CD8-positive, alpha-beta memory T cell (primary cell): ENCODE measurements at places on chromosomes 1 and 21. TPM values are rescaled to one million over a fixed set of nuclear protein-coding genes. Genes with fewer than 3 reads are reported as not detected.

DNA sequence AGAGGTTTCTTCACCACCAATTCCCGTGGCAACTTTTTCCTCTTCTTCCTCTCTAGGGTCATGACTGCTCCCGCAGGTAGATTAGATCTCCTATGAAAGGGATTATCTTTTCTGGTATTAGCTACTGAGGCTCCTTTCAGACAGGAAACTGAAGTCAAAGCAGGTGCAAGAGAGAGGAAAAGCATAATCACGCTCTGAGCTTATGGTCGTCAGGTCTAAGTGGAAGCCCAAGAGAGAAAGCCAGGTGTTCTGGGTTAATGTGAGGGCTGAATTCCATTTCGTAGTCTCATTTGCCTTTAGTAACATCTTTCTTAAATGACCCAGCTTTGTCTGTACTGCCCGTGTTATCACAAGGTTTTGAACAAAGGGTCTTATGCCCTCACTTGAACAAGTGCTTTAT lies 8.3 kb upstream of the MAP3K21 start:
- no peak for DNase-seq

DNA sequence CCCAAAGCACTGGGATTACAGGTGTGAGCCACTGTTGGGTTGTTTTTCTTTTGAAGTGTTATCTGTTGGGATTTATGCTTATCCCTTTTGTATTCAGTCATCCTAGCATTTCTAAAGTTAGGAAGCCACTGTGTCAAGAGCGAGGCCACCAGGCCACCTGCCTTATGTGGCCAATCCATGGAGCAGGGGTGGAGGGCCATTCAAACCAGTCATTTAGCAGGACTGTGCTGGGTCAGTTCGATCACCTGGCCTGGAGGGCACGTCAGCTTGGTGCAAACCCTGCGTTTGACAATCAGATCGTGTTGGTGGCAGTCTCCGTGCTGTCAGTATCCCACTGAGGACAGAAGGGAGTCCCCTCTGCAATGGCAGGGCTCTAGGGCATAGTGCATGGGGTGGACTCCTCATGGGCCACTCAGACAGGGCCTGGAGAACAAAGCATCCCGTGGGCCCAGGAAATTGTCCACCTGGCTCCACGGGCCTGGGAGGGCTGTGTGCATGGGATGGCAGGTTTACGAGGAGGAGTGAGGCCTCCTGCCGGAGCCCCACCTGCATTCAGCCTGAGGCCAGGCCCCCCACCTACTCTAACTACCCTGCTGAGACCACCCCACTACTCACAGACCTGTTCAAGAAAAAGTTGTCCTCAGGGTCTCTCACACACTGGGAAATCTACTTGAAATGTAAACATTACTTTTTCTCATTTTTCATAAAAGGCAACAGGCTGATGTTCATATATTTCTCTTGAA lies 242.3 kb downstream of the SDCCAG8 start:
- DNase-seq, result no peak

GRCh38 chr1:204513117-204513716 lies 3.0 kb upstream of the MDM4 start:
- peak; percentile 76 for DNase-seq

DNA sequence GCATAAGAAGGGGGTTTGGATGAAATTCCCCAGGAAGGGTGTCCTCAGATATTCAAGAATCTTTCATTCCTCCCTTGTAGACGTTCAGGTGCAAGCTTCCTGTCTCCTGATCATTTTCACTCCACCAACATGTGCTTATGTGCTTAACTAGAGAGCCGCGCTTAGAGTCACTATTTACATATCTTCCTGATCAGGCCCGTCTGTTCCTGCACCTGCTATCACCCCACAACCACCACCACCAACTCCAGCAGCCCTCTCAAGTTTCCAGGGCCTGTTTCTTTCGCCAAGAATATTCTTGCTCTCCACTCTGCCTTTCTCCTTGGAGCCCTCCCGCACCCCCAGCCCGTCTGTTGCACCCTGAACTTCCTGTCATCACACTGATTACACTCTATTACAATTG lies 113.4 kb downstream of the SPSB1 start:
- no peak for DNase-seq

- no peak for DNase-seq
Observed at GRCh38 chr1:164261691-164262240, 297.2 kb upstream of the PBX1 start.

GRCh38 chr1:17120962-17121837 lies 1.9 kb upstream of the PADI2 start:
- DNase-seq, result no peak

DNA sequence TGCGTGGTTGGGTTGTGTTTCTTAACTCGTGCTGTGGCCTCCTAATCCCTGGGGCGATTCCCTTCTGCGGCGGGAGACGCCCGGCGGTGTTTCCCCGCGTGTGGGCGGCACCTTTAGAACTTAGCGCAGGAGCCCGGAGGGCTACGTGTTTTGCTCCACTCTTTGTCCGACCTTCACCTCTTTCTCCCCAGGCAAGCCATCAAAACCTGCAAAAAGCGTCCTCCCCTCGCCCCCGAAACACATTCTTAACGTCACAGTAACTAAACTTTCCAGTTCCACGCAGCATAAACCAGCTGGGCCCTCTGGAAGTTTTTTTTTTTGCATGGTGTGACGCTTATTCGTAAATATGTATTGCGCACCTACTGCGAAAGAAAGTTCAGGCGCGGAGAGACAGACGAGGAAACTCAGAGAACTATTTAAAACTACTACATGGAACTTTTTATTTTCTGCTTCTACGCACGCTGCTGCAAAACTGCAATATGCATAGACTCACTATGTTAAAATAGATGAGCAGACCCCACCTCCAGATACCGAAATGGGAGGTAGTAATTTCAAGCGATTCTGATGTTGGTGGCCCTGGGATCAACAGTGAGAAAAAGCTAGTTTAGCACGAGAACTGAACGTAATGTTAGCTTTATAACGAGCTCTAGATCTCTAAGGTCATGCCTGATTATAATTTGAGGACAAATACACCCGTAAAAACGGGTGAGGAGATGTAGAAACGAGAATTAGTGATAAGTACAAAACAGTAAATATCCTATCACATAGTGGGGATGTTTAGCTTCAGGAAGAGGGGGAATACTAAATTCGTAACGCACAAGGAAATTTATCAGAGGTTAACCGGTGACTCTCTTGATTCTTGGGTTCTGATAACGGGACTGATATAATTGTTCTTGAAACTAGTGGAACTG lies 920 bp downstream of the MTR start:
- peak; percentile 50 for DNase-seq

DNA sequence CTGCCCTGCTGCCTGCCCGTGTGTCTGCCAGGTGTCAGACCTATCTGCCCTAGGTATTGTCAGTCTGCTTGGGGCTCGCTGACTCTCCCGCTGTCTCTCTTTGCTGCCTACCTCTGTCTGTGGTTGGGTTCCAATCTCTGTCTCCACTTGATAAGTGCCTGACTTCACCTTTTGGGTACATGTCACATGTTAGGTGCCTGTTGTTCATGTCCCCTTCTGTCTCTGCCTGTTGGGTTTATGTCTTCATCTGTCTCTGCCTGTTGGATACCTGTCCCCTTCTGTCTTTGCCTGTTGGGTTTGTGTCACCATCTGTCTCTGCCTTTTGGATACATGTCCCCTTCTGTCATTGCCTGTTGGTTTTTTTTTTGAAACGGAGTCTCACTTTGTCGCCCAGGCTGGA lies 14.6 kb downstream of the RPS6KA1 start:
- DNase-seq, result no peak

- DNase-seq, result no peak
Observed at GRCh38 chr1:233617025-233617424, 3.1 kb downstream of the KCNK1 start.

DNA sequence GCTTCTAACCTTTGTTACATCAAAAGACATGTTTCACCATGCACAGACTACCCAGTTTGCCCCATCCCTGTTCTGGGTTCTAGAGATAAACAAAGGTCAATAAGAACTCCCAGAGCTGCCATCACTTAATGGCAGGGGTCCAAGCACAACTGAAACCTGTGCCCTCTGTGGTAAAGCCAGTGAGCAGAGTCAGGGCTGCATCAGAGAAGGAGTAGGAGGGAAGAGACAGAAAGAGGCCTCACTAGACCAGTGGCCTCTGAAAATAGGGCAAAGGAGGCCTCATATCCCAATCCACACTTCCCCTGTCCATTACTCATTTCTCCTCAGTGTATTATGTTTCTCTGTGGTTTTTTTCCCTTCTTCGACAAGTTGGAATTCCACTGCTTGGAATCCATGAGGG lies 10.2 kb downstream of the ATP1A2 start:
- DNase-seq, result no peak

DNA sequence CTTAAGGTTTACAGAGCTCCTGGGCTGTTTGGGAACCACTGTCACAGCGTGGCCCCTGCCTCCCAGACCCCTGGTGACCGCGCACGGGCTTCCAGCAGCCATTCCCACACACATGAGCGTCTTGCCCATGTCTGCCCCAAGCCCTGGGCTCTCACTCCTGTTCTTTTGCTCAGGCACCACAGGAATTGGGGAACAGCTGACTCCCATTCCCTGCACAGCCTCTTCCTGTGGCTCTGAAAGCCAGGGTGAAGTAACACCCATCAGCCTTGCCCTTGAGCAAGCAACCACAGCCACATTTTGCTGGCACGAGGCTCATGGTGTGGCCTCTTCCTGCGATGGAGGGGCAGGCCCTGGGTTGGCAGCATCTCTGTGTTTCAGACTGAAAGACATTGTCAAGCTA lies 14.3 kb upstream of the GPR157 start:
- no peak for DNase-seq

DNA sequence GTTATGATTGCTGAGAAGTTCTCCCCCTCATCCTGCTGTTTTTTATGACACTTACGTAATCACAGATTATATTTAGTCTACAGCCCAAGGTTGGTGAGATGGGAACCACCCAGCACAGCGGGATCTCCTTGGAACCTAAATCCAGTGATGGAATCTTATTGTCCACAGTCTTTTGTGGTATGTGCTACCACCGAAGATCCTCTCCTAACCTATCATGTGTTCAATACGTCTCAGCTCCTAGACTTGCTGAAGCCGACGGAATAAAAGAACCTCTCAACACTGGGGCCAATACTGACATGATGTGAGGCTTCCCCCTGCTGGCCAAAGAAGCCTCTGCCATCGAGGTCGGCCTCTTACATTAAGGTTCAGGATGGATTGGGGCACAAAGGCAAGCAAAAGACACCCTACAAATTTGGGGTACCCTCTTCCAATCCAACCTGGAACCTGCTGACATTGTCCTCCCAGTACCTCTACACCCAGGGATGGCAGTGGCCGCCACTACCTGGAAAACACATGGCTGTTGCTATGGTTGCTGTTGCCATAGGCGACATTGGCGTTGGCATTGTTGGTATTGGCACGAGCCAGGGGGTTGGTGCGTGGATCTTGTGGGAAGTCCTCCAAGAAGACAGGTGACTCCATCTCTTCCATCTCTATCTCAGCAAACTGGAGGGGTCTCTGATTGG lies 19.4 kb upstream of the KIF21B start:
- DNase-seq, result peak; percentile 58

Gene LHX8
- total RNA-seq, result not detected

DNA sequence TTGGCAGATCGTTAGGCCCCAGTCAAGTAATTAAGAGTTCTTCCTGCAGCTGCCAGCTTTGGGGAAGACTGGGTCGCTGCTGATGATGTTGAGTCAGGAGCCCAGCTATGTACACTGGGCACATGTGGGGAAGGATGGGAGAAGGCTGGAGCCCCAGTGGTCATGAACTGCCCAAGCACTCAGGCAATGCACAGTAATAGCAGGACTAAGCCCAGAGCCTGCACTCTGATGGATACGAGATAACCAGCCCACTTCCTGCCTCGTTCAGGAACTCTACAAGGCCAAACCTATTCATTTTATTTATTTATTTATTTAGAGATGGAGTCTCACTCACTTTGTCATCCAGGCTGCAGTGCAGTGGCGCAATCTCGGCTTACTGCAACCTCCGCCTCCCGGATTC lies 81.1 kb upstream of the BTG3 start:
- no peak for DNase-seq

Gene CATSPER4
- not detected for total RNA-seq

GRCh38 chr1:207941665-207942064 lies 30.7 kb upstream of the CD34 start:
- DNase-seq, result no peak

Gene GRHL3
- total RNA-seq, result 0.29 TPM

Gene GNAT2
- 0.53 TPM for total RNA-seq

Gene GRIK1
- not detected for total RNA-seq

- DNase-seq, result no peak
Observed at GRCh38 chr21:43290421-43291346, 121.9 kb downstream of the CRYAA start.

Gene ACTN2
- total RNA-seq, result not detected

- DNase-seq, result no peak
Observed at GRCh38 chr1:169326956-169327268, 40.7 kb downstream of the NME7 start.

Gene SAMSN1
- 82.6 TPM for total RNA-seq

Gene ZBTB18
- total RNA-seq, result 9.9 TPM

- no peak for DNase-seq
Observed at GRCh38 chr21:25722631-25723030, 12.1 kb downstream of the ATP5PF start.

DNA sequence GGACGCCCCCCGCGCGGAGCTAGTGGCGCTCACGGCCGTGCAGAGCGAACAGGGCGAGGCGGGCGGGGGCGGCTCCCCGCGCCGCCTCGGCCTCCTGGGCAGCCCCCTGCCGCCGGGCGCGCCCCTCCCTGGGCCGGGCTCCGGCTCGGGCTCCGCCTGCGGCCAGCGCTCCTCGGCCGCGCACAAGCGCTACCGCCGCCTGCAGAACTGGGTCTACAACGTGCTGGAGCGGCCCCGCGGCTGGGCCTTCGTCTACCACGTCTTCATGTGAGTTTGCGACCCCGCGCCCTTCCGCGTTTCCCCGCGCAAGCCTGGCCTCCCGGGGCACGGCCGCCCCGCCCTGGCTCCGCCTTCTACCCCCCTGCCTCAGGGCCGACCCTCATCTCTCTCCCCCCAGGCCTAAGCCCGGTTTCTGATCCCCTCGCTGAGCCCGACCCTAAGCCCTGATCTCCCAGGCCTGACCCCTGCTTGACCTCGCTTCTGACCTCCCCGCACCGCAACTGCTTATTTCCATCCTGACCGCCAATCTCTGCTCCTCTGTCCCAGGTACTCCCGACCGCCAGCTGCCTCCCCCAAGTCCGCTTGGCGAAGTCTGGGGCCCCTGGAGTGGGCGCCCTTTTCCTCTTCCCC lies 669 bp downstream of the KCNQ4 start:
- DNase-seq, result no peak

Gene FCRL1
- total RNA-seq, result not detected

DNA sequence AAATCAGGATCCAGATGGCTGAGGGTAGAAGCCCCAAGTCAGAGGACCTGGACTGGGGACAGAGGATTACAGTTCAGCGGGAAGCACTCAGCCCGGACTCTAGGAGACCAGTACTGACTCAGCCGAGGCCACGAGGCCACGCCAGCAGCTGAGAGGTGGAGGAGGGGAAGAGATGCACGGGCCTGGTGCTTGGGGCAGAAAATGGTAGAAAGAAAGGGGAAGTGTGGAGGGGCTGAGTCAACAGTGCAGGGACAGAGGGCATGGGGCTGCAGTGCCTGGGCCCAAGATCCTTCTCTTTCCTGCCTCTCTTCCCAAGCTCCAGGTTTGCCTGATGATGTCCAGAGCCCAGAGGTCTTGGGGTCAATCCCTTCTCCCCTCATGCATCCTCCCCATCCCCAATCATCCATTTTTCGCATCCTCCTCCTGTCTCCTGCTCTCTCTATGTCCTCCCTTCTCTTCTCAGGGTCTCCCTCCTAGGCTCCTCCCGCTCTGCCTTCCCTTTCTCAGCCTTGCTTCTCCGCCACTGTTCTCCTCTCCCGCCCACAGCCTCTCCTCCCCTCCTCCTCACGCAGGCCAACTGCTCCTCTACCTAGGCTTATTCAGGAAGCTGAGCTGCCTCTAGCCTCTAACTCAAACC lies 7.7 kb downstream of the ARHGEF2 start:
- no peak for DNase-seq

- no peak for DNase-seq
Observed at GRCh38 chr1:57404884-57405283, 19.0 kb downstream of the DAB1 start.
